HuH-7 (cell line): ENCODE measurements at places on chromosomes 6 and 20.

GRCh38 chr20:36663031-36663430, 17.0 kb upstream of the SLA2 start:
- no peak for DNase-seq

DNA sequence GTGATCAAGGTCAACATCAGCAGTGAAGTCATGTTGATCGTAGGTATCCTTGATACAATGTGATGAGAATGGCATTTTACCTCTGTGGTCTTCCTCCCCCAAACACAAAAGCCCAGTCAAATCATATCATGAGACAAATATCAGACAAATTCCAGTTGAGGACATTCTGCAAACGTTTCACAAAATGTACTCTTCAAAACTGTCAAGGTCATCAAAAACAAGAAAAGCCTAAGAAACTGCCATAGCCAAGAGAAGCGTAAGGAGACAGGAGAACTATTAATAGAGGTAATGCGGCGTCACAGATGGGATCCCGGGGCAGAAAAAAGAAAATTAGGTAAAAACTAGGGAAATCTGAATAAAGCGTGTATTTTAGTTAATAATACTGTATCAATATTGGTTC, 7.4 kb upstream of the CDYL start:
- no peak for DNase-seq

DNA sequence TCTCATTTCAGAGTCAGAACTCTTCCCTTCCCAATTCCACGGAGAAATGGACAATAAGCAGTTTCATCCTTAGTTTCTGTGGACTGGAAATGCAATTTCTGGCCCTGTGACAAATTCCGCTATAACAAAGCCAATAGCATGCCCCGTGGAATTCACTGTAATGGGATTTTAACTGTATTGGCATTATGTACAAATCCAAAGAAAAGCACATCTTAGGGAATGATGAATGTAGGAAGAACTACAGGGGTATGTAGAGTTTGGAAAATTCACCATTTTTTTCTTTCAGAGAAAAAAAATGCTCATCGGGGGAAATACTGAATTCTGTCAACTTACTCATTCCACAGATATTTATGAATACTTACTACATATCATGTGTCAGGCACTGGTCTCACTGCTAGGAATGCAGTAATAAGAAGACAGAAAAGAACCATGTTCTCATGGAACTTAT, 43.5 kb downstream of the KIF6 start:
- no peak for DNase-seq

DNA sequence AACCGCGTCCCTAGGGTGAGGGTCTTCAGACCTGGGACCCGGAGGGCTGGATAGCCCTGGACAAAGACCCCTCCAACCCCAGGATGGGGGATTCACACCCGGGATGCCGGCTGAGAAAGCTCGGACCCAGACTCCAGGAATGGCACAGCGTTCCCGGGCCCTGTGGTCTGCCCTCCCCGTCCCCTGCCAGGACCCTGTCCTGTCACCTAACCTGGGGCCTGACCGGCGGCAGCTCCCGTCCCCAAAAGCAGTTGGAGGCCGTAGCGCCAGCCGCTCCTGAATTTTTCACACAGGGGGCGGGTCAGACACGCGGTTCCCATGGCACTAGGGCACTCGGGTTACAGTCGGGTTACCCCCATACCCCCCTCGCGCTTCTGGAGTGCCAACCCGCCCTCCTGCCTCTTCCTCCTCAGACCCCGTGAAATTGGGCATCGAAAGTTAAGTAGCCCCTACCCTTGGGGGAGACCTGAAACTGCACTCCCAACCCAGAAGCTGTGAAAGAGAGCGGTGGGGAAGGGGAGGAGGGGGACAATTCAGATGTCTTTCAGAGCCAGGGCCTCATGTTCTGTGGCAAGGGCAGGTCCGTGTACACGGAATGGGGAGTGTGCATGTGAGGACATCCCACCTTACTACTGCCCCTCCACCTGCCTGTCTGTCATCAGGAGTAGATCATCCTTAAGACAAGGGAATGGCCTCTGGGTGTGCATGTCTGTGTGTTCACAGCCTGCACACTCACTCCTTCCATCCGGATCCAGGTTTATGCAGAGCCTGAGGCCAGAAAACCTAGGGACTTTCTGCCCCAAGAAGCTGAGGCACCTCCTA, 595 bp downstream of the REM1 start:
- no peak for DNase-seq

- DNase-seq = peak; percentile 9
These were observed 815.5 kb upstream of the SLC35B3 start for GRCh38 chr6:9250852-9251251.

DNA sequence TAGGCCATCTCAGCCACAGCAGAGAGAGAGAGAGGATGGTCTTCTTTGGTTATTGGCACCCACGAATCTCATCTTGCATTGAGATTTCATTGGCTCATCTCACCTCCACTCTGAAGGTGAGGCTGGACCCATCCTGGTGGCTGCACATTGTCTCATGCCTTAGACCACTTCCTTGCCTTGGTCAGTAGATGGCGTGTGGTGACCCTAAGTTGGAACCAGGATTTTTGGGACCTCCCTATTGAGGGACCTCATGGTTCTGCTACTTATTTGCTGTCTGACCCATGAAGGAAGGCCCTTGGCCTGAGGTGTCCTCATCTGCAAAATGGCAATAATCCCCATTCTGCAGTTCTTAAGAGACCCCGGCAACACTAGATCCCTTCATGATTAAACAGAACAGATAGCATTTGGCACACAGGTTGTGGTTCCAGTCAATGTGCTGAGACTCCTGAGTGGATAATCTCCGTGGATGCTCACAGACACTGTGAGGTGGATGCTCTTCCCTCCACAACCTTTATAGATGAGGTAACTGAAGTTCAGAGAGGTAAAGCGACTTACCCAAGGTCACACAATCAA, 21.5 kb upstream of the AAR2 start:
- DNase-seq = peak; percentile 61
